Fibroblast of skin of right quadriceps (primary cell): ENCODE measurements at places on chromosomes 2 and 18.
A peak's percentile ranks its signal among the peaks of the same experiment; 100 is the strongest.

- DNase-seq = no peak
Measured at GRCh38 chr18:69981948-69982347, 34.3 kb upstream of the CD226 start.

GRCh38 chr18:68588169-68588568 is 126.7 kb downstream of the TMX3 start:
- no peak for DNase-seq

DNA sequence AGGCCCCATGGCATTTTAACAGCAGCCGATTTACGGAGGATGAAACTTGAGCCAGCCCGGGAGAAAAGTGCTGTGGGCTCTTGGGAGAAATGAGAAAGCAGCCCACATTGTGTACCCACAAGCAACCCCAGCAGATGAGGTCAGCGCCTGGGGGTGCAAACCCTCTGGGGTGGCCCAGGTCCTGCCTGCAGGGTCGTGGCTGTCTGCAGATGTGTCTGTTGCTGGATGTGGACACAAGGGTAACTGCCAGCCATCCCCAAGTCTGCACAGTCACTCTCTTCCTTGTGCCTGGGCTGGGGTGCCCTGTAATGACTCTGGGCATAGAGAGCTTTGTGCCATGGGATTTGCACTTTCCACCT is 170.8 kb downstream of the PRKCE start:
- no peak for DNase-seq

GRCh38 chr2:187453078-187453641 is 5.1 kb upstream of the CALCRL start:
- no peak for DNase-seq

DNA sequence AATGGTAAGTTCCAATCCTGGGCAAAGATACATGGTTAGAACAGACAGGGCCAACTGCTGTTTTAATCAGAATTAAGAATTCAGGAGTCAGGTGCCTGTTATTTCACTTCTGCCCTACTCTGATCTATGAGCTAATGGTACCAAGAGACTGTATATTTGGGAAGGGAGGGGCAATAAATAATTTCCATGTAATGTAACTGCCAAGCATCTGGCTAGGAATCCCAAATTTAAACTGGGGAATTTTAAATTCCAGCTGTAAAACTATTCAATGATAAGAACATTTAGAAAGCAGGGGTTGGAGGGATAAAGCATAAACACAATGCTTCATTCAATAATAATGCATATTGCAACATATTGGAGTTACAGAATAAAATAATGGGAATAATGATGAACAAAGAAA is 49.7 kb downstream of the SCN7A start:
- no peak for DNase-seq

DNA sequence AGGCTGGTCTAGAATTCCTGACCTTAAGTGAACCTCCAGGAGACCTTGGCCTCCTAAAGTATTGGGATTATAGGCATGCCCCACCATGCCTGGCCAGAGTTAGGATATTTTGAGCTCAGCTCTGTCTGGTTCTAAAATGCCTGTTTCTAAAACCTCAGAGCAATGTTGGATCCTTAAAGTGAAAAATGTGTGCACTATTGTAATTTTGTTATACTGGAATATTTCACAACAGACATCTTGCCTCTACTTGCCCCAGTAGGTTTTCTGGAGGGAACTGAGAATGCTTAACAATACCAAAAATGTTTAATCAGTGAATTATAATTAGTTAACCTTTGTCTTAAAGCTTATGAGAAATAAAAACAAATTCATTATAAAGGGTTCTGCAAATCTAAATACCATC is 144.6 kb upstream of the CCDC195 start:
- DNase-seq = no peak

GRCh38 chr2:19868224-19868623 is 33.6 kb downstream of the TTC32 start:
- DNase-seq = no peak

DNA sequence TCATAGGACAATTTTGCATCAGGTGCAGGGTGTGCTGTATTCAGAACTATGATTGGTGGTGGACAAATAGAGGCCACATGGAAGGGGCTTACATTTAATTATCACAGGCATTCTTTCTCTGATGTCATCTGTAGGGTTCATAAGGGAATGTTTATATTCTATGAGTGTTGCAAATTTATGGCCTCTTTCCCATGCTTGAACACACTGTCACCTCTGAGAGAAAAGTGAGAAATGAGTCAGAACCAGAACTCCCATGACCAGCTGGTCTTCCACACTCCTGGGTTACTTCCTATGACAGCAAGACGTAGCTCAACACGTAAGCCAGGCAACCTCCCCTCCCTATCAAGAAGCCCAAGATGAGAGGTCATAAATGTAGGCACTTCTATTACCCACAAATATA is 310.8 kb downstream of the PIEZO2 start:
- peak; percentile 83 for DNase-seq

GRCh38 chr2:197071213-197071612 is 144.7 kb upstream of the PGAP1 start:
- DNase-seq = no peak

GRCh38 chr2:36432479-36432878 is 76.9 kb downstream of the CRIM1 start:
- no peak for DNase-seq

- DNase-seq = no peak
Measured at GRCh38 chr2:181128199-181128598, 147.8 kb downstream of the UBE2E3 start.

- DNase-seq = no peak
Measured at GRCh38 chr18:9986156-9986930, 72.5 kb downstream of the VAPA start.

DNA sequence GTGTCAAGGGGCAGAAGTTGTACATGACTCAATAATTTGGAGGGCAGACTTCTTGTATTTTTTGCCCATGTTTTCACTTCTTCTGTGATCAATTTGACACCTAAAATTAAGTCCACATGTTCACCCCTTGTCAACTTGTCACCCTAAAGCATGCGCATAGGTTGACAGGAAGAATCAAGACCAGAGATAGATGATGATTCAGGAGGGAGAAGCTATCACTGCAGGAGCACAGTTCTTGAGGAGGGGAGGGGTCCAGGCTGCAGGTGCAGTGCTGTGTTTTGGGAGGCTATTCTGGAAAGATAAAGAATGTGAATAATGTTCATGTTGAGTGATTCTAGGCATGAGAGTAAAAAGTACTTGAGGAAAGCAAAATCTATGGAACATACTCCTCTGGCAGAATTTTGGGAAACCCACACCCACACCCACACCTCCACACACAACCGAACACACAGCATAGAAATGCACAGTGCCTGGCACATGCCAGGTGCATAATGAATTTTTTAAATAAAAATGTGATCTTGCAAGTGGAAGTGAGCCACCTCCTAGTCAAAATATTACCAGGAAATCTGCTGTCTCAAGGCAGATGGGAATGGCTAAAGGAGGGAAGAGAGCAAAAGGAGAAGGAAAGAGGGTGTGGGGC is 249.2 kb upstream of the MEX3C start:
- DNase-seq = no peak

DNA sequence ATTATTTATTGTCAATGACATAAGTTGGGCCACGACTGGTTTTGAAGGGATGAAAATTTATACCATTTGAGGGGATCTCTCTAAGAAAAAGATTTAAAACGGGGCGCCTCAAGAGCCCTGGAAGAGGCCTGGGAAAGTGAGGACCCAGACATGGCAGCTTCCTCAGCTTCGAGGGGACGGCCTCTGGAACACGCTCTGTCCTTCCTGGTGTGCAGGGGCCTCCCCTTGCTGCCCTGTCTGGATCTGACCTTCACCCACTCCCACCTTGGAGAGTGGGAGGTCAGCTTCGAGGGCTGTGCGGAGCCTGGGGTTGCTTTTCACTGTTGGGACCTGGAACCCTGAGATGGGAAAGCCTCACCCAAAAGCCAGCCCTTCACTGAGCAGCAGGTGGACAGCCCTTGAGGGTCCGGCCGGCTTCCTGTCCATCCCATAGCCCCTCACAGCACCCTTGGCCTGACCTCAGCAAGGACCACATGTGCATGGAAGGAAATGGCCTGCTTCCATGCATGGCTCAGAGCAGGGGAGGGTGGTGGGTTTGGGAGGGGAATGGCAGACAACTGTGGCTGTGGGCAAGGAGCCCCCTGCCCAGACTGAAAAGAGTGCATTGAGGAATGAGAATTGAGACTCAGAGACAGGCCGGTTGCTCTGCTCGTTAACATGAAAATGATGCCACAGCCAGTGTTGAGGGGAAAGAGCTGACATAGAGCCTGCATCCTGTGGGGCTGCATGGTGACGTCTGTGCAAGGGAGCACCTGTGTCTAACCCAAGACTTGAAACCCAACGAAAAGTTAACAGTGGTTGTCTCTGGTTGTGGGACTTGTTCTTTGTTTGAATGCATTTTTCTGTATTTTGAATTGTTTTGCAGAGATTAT is 16.3 kb downstream of the FBLN7 start:
- no peak for DNase-seq

- DNase-seq = peak; percentile 82
Measured at GRCh38 chr2:46719487-46719886, 196.1 kb downstream of the MCFD2 start.

DNA sequence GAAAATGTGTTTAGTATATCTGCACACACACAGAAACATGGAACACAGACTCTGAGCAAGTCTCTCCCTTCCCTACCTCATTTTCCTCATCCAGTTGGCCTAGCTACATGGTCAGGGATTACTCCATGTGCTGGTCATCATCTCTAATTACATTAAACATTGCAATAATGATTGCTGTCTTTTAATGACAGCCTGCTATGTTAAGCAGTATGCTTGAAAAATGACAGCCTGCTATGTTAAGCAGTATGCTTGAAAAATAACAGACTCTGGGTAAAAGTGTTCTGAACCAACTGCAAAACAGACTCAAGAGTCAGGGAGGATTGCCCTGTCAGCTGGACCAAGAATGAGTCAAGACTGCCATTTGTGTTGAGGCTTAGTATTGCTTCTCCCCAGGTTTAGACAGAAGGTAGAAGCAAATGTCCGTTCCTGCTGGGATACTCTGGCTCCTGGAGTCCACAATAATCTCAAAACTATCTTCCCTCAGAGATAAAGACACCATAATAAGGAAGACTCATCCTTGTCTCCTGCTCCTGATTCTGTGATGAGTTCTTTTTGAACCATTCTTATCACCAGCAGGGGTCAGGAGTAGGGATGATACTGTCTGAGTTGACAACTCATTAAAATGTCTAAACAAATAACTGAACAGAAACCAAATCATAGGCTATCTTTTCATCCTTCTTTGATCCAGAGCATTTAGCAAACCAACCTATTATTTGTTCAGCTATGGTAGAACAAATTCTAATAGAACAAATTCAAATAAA is 57.7 kb downstream of the CCDC93 start:
- DNase-seq = no peak

DNA sequence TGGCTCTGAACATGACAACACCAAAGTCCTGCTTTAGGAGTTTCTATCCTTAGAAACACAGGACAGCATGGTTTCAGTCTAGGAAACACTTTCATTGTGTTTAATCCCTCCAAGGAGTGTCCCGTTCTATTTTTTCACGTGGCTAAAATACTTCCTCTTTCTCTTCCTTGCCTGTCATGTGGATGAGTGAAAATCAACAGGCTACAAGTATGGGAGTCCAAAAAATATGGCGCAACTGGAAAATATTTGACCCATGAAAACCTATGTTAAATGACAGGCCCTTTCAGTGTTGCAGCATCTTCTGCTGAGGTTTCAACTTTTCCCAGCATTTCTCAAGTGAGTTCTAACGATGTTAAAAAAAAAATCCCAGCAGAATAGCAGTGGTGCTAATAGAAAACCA is 146.3 kb downstream of the LAMA3 start:
- peak; percentile 16 for DNase-seq

- no peak for DNase-seq
Measured at GRCh38 chr2:106089611-106090010, 104.5 kb downstream of the UXS1 start.

DNA sequence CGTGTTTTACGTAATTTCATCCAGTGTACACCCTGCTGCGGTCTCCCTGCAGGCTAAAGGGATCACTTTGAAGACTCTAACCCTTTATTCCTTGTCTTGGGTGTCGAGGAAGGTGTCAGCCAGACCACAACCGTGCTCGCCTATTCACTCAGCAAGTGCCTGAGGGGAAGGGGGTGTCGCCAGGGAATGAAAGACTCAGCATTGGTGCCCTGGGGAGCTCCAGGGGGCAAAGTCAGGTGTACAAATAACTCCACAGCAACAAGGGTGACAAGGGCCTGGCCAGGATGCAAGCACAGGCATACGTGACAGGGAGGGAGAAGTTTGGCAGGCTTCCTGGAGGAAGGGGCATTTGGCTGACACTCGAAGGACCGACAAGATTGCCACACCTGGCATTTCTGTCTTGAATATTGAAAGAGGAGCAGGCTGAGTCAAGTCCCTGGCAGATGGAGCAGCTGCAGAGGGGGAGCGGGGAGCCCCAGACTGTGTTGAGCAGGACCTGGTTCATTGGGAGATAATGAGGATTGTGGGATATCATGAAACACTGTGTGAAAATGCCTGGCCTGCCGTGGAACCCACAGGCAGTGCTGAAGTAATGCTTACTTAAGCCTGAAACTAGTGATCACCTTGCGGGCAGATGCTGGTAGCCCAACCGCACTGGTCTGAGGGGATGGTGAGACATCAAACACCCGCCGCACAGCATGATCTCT is 93.9 kb downstream of the RHOB start:
- DNase-seq = no peak

DNA sequence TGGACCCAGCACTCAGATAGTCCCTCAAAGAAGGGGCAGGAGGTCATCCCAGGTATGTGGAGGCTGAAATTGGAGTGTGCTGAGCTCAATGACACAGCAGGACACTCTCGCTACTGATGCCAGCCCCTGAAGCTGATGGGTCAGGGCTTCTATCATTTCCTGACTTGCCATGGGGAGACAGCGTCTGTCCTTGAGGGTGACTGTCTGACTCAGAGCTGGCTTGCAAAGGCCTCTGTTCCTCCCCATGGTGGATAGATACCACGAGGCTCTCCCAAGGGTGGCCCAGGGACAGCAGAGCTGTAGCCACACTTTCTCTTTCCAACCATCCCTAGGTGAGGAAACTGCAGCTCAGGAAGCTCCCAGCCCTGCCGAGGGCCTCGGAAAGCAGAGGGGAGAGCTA is 10.8 kb downstream of the ALPG start:
- DNase-seq = no peak

GRCh38 chr2:112803691-112804521 is 19.6 kb upstream of the IL1A start:
- DNase-seq = peak; percentile 89

DNA sequence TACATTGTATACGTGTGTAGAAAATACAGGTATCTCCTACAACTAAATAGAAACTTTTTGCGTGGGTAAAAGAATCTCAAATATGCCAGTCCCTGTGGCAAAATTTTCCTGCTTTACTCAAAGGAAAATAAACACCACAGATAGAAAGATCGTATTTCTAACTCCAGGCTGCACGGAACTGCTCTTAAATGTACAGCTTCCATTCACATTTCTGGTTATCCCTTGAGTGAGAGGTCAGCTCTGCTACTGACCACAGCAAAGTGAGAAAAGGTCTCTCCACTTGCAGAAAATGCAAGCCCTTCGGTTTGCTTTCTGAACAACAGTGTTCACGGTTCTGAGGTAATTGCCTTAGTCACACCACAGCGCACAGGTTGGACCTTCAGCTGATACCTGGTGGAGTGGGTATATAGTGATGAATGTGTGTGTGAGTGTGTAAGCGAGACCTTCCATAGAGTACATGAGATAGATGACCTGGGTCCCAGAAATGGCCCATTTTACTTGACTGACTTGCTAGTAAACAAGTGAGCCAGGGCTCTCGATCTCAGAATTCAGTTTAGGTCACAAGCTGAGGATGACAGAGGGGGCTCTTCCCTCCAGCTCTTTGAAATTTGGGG is 52.1 kb downstream of the ALPK2 start:
- no peak for DNase-seq
